AG09319 (cell line): ENCODE measurements at places on chromosomes 3 and 15.

GRCh38 chr3:107269136-107269535 lies 108.1 kb upstream of the CCDC54 start:
- no peak for DNase-seq

DNA sequence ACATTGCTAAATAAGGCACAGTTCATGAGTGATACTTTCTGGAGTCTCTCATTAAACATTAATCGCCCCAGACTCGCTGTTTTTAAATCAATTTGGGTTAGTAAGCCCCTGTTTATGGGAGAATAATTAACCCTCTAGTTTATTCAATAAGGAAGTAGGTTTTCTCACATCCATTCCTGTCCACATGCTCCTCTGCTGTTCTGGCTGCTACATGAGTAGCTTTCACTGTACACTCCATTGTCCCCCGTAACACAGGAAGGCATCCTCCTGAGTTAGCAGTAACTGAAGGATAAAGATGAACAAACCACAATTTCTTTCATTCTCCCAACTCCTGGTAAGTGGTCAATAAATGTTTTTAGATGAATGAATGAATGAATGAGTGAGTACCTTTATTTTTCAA lies 378.5 kb downstream of the DIPK2A start:
- no peak for DNase-seq

DNA sequence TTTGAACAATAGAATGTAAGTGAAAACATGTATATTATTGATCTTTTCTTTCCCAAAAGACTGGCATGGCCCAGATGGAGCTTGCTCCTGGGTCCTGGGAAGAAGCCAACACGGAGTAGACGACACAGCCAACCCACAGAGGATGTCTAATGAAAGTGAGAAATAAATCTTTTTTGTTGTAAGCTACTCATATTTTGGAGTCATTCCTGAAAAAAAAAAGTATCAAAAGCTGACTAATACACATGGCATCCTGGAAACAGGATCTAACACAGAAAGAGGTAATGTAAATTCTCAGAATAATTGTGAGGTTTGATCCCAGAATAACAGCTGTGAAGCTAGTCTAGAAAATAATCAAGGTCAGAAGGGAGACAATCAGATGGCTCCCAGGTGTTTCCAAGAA lies 12.6 kb upstream of the FRMD5 start:
- DNase-seq, result no peak

DNA sequence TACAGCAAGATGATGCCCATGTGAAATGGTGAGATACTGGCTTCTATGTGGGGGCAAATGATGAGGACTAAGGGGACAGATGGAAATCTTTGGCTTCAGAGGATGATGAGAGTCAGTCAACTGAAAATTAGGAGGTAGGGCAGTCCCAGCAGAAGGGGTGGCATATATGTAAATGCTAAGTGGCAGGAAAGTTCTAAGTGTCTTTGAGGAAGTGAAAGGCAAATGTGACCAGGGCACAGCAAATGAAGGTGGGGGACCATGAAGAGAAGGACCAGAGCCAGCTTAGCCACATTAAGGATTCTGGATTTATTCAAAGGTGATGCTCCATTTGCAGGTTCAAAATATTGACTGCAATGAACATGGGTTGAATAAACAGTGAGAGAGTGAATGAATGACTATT lies 29.2 kb upstream of the LIMD1 start:
- no peak for DNase-seq

DNA sequence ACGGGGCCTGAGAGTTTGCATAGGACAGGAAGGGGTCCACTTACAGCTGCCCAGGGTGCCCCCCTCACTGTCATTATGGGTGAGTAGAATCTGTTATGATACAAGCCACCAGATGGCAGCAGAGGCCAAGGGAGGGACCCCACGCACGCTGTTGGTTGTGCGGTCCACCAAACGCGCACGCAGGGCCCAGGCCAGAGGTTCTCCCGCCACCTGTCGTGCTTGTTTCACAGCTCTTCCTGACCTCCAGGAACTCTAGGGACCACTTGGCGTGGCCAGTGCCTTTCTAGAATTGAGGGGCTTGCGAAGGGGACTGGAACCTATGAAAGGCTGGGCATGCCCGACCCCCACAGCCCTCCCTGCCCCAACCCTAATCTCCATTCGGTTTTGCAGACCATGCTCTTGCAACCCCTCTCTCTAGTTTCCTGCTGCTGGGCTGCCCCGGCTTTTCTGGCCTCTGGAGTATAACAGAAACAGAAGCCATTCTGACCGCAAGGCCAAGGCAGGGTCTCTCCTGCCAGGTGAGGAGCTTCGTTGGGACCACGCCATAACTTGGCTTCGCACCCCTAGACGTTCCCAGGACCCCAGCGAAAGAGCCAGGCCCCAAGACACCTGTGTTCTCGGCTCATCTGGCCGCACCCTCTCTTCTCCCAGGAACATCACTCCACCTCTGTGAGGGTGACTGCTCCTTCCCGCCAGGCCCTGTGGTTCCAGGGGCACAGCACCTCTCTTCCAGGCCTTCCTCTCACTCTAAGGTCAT lies 46.0 kb downstream of the ALDH1L1 start:
- DNase-seq, result peak; percentile 12

- DNase-seq, result no peak
Measured at GRCh38 chr3:136078421-136079364, 113.2 kb downstream of the PPP2R3A start.

DNA sequence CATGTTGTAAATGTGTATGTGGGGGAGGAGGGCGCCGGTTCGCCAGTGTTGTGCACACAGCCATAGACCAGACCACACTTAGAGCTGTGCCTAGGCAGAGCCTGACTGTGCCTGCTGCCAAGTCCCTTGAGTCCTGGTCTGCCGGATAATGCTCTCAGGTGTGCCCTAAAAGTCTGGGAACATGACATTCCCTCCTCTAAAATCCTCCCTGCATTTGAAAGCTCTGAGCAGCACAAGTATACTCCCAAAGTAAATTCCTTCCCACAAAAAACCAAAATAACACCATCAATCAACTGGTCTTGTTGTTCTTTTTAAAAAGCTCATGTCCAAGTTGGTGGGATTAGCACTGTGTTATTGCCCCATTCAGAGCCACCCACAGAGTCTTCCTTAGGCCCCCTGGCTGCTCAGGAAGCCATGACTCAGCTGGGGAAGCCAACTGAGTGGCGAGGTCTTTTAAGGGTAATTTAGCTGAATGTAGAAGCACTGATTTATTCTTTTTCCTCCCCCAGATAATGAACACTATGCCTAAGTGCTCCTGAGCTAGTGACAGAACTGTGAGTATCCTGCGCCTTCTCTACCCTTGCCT lies 147.8 kb upstream of the MCTP2 start:
- DNase-seq, result no peak

GRCh38 chr15:95458721-95459120 lies 871.8 kb upstream of the NR2F2 start:
- no peak for DNase-seq

DNA sequence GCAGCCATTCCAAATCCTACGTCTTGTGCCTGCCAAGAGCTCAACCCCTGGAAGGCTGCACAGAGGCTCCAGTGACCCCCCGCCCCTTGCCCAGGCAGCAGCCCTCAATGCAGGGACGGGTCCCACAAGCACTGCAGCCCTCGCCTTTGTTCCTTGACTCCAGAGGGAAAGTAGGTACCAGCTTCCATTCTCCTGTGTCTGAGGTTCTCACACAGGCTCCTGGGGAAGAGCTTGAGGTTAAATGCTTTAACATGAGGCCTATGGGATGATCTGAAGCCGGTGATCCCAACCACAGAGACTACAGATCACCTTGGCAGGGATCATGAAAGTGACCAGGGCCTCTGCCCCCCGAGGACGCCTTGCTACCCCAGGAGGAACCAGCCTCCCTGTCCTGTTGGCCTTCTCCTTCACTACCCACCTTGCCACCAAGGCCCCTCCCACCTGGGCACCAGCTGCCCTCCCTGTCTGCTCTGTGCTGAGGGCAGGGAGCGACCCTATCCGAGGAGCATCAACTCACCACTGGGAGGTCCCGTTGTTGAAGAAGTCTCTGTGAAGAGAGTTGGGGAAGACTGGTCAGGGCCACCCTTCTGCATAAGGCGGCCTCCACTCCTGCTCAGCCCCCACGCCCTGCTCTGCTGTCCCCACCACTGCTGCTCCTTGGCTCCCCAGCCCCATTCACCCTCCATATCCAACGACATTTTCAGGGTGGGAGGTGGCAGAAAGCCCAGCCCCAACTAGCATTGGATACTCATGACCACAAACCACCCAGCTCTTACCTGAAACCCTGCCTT lies 95.3 kb downstream of the SEC22A start:
- no peak for DNase-seq

DNA sequence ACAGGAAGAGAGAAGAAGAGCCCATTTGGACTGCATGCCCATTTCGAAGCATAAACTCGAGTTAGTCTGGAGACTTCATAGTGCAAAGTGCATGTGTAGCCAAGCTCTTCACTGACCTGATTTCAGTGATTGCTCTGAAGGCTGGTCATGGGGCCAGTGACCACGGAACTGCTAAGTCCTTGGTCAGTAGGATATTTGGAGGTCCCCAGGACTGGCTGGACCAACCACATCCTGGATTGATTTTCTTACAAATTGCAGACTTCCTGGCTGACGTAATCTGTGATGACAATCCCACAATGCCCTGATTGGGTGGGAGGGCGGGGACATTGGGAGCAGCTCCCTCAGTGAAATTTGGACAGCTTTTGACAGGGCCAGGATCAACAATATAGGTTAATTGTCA lies 233.4 kb downstream of the CACNA2D3 start:
- DNase-seq, result no peak

DNA sequence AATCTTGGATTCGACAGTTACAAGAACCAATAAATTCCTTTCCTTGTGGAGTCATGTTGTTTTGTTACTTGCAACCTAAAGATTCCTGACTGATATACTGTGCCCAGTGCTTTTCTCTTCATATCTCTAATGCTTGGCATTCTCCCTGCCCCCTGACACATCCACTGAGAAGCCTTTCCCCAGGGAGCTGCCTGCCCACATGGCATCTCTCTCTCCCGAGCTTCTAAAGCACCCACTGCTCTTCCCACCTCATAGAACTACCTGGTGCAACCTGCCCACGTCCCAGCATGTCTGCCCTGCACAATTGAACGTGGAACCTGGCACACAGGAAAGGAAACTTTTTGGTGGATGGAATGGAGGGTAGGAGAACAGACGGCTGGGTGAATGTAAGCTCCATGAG lies 6.8 kb downstream of the CYP8B1 start:
- DNase-seq, result no peak

GRCh38 chr3:71008350-71008935 lies 575.1 kb downstream of the FOXP1 start:
- DNase-seq, result no peak

GRCh38 chr3:43346978-43347749 lies 60.8 kb downstream of the SNRK start:
- no peak for DNase-seq

DNA sequence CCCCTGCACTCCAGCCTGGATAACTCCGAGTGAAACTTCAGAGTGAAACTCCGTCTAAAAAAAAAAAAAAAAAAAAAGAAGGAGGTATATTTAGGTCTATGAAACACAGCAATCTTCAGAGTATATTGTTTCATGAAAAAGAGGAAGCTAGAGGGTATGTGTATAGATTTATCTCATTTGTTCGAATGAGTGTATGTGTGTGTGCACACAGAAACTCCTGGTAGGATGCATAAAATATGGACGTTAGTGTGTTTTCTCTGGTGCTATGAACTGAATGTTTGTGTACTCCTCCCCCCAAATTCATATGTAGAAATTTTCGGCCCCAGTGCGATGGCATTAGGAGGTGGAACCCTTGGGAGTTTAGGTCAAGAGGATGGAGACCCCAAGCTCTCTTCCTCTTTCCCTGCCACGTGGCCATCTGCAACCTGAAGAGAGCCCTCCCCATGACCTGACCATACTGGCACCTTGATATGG lies 98.6 kb upstream of the KLF13 start:
- DNase-seq, result no peak

GRCh38 chr3:29083676-29084075 lies 197.2 kb upstream of the RBMS3 start:
- no peak for DNase-seq

DNA sequence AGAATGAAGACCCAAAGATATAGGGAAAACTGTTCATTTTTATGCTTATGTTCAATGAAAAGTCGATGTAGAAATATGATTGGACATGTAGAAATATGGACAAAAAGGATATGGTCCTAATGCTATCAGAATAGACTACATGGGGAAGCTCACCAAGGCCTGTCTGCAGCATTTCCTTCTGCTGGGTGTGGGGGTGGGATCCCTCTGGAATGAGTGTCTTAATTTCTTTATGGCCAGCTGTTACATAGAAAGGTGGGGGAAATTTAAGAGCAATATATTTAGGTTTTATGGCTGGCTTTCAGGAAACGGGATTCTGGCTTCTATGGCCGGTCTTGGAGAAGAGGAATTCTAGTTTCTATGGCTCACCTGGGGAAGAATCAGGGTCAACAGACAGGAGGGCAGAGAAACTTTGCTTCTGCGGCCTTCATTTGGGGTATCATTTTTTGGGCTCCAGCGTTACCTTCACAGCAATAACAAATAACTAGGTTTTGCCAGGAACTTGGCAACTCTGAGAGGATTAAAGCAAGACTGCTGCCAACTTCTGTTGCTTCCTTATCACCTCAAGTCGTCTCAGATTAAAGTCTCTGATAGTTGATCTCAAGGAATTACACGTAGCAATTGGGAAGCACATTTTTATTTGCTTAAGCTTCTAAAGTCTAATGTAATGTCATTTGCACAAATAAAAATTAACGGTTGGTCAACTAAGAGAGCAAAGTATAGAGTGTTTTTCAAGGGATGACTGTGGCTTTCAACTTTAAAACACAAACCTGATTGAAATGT lies 57.0 kb upstream of the GATM start:
- no peak for DNase-seq

DNA sequence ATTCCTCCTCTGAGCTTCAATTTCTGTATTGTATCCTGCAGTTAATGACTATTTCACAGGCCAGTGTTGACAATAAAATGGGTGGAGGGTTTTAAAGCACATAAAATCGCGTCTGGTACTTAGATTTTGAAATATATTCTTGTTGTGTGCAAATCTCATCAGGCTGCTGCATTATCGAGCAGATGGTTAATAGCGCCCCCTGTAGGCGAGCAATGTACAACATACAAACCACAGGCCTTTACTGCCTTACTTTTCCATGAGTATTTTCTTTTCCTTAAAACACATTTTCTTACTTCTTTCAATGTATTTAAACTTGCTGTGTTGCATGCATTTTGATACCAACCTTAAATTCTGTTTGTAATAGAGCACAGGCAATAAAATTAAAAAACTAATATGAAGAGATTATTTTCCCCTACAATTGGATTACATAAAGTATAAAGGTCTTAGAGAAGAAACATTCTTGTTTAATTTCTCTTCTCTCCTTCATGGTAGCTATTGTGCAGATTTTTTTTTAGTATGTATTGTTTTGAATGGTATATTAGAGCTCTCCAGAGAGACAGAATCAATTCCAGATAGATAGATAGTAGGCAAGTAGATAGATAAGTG lies 608.4 kb downstream of the CADM2 start:
- no peak for DNase-seq
